Chondrocyte (in vitro differentiated cells): ENCODE measurements at places on chromosomes 7 and 10. TPM values are rescaled to one million over a fixed set of nuclear protein-coding genes. Genes with fewer than 3 reads are reported as not detected.

DNA sequence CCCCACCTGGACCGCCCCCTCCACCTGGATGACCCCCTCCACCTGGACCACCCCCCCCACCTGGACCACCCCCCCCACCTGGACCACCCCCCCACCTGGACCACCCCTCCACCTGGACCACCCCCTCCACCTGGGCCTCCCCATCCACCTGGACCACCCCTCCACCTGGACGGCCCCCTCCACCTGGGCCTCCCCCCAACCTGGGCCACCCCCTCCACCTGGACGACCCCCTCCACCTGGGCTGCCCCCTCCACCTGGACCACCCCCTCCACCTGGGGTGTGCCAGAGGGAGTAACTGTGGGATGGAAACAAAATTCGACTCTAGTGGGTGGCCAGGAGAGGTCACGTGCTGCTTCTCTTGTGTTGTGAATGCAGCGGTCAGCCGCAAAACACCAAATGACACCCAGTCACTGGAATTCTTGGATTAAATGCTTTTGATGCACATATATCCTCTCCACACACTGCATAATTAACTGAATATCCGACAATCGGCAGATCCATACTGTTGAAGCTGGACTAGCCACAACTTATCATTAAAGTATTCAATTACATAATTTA lies 316.7 kb downstream of the PTPRN2 start:
- no peaks in the 10 kb centered on the region for H3K4me1 ChIP-seq
- no peak for DNase-seq
- H3K4me3 ChIP-seq, result no peak overlapping the region
- no peak overlapping the region for H3K27ac ChIP-seq

DNA sequence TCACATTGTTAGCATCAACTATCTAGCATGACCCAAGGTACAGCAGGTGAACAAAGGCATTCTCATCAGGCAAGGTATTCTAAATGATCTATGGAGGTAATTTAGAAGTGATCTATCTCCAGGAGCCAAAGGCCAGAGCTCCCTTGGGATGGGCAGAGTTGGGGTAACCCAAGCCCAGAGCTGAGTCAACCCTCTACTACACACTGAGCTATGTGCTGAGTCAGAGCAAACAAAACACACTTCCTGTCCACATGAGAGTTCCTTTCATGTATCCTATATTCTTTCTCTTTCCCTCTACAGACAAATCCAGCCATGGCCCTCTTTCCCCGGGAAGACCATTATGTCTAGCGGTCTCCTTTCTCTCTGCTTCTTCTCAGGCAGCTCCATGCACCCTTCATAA lies 68.2 kb upstream of the AGK start:
- H3K4me3 ChIP-seq, result no peak overlapping the region
- H3K27ac ChIP-seq, result no peak overlapping the region
- H3K36me3 ChIP-seq, result no peaks in the 10 kb centered on the region
- H3K4me1 ChIP-seq, result no peaks in the 10 kb centered on the region
- no peak for DNase-seq
- H3K27me3 ChIP-seq, result peaks cover 2% of the 10 kb centered on the region

DNA sequence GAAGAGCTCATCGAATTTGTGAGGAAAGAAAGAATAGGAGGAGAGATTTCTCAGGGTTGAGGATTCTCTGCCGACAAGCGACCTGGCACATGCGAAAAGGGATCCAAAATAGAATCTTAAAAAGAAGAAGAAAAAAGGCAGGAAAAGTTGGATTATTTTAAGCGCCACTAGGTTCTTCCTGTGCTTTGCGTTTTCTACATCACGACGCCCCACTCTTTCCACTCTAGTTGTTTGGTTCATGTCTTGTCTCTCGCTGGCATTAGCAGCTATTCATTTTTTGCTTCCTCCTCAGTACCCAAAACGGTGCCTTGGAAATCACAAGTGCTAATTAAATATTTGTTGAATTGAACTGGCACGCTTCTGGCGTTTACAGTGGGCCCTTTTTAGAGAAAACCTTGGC lies 674 bp upstream of the FRA10AC1 start:
- H3K4me3 ChIP-seq, result no peak overlapping the region
- H3K36me3 ChIP-seq, result no peaks in the 10 kb centered on the region
- no peak for DNase-seq
- no peaks in the 10 kb centered on the region for H3K27me3 ChIP-seq
- H3K27ac ChIP-seq, result no peak overlapping the region

DNA sequence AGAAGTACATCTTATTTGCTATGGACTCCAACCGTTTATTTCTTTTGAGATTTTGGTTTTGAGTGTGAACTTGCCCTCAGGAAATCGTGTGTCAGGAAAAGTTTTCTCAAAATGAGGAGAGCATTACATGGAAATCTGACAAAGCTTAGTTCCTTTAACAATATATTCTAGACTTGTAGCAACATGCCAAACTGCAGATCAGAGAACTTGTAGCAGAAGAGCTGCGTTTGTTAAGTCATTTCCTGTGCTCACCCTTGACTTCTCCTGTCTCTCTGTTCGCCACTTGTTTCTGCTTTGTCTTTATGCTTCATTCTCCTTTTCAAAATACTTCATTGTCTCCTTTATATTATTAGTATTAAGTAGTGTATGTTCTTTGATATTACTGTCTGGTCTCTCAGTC lies 116.6 kb upstream of the FOXP2 start:
- H3K4me1 ChIP-seq, result no peaks in the 10 kb centered on the region
- H3K27ac ChIP-seq, result no peak overlapping the region
- H3K36me3 ChIP-seq, result peaks cover 2% of the 10 kb centered on the region
- DNase-seq, result no peak

The TECPR1 gene
- 27.3 to 33.8 TPM (median 32.0 TPM) in 3 replicates for total RNA-seq

- no peaks in the 10 kb centered on the region for H3K36me3 ChIP-seq
- no peaks in the 10 kb centered on the region for H3K27me3 ChIP-seq
- H3K4me1 ChIP-seq, result peaks cover 22% of the 10 kb centered on the region
- H3K27ac ChIP-seq, result no peak overlapping the region
- no peak for DNase-seq
These were observed 10.9 kb upstream of the DUSP5 start for GRCh38 chr10:110486680-110487410.

- H3K27me3 ChIP-seq, result no peaks in the 10 kb centered on the region
- peaks cover 11% of the 10 kb centered on the region for H3K36me3 ChIP-seq
- H3K4me3 ChIP-seq, result no peak overlapping the region
- H3K27ac ChIP-seq, result no peak overlapping the region
- no peak for DNase-seq
These were observed 30.1 kb downstream of the BPGM start for GRCh38 chr7:134676743-134677142.

The GNAT3 gene
- not detected in 3 replicates for total RNA-seq
